ENCODE measurements at places on chromosomes 4 and X. TPM values are rescaled to one million over a fixed set of nuclear protein-coding genes. Genes with fewer than 3 reads are reported as not detected.
A peak's percentile ranks its signal among the peaks of the same experiment; 100 is the strongest.

The GRIPAP1 gene
- 11.5 TPM for total RNA-seq

The CCKAR gene
- not detected for total RNA-seq

The TEX28 gene
- not detected for total RNA-seq

The GNRHR gene
- not detected for total RNA-seq

The HUWE1 gene
- total RNA-seq = 99.7 TPM

The TMEM255A gene
- 0.56 TPM for total RNA-seq

The VCX3A gene
- not detected for total RNA-seq

The SPANXB1 gene
- not detected for total RNA-seq

The GAR1 gene
- 3.9 TPM for total RNA-seq

The GYG2 gene
- 0.67 TPM for total RNA-seq

The INTU gene
- 0.65 TPM for total RNA-seq

The AVPR2 gene
- total RNA-seq = 1.7 TPM

The APLN gene
- total RNA-seq = not detected

- peaks cover 30% of the 10 kb centered on the region for H3K4me1 ChIP-seq
- no peaks in the 10 kb centered on the region for H3K27me3 ChIP-seq
- H3K36me3 ChIP-seq = no peaks in the 10 kb centered on the region
- H3K27ac ChIP-seq = peak overlapping the region; percentile 92
These were observed 17.5 kb downstream of the PTTG2 start for GRCh38 chr4:37977471-37978247.

GRCh38 chr4:86006057-86006456 lies 353.8 kb downstream of the MAPK10 start:
- no peak overlapping the region for H3K4me3 ChIP-seq
- no peaks in the 10 kb centered on the region for H3K27me3 ChIP-seq
- H3K4me1 ChIP-seq = no peaks in the 10 kb centered on the region
- H3K36me3 ChIP-seq = no peaks in the 10 kb centered on the region

DNA sequence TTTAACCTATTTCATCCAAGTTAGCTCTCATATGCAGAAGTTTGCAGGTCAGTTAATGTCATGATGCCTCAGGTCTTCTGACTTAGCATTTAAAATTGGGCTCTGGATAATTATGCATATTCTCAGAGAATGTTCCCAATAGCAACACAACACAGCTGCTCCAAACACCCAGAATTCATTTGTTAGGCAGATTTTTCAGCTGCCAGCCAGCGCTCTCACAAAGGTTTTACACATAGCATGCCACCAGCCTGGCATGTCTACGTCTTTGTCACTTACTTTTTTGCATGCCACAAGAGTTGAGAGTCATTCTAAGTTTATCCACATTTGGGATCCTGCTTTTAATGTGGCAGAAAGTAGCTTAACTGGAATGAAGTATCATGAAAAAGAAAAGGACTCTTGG lies 84.8 kb downstream of the LIMCH1 start:
- no peak overlapping the region for H3K27ac ChIP-seq
- peaks cover 6% of the 10 kb centered on the region for H3K4me1 ChIP-seq

GRCh38 chr4:10115271-10115796 lies 1.3 kb downstream of the WDR1 start:
- DNase-seq = peak; percentile 21
- H3K36me3 ChIP-seq = no peaks in the 10 kb centered on the region
- peak overlapping the region; percentile 99 for H3K27ac ChIP-seq
- H3K4me3 ChIP-seq = peak overlapping the region; percentile 65
- no peaks in the 10 kb centered on the region for H3K27me3 ChIP-seq

DNA sequence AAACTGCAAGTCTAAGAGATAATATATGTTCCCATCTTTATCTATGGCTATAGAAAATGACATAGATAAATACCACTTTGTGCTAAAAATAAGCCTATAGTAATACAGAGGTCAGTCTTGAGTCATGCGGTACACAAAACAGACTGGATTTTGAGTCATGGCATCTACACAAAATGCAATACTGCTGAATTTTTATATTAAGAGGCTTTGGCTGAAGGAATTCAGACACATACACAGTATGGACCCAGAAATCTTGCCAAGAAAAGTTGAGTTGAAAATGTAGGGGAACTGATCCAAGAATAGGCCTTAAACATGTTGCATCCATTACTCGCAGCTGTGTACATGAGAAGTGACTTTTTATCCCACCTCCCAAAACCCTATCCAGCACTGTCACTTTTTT lies 184.4 kb downstream of the TENM3 start:
- no peak overlapping the region for H3K4me3 ChIP-seq
- no peaks in the 10 kb centered on the region for H3K27me3 ChIP-seq
- no peak for DNase-seq
- no peaks in the 10 kb centered on the region for H3K36me3 ChIP-seq

DNA sequence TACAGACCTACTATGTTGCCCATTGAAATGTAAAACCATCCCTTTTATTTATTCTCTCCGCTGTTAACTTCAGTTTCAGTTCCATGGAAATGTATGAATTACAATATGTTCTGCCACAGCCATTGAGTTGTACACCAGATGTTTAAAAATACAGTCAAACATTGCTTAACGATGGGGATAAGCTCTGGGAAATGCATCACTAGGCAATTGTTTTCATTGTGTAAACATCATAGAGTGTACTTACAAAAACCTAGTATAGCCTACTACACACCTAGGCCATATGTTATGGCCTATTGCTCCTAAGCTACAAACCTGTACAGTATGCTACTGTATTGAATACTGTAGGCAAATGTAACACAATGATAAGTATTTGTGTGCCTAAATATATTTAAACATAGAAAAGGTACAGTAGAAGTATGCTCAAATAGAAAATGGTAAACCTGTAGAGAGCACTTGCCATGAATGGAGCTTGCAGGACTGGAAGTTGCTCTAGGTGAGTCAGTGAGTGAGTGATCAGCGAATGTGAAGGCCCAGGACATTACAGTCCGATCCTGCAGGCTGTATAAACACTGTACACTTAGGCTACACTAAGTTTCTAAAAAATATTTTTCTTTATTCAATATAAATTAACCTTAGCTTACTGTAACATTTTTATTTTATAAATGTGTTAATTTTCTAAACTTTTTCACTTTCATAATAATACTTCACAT lies 2.7 kb upstream of the PF4V1 start:
- H3K36me3 ChIP-seq = no peaks in the 10 kb centered on the region
- H3K4me1 ChIP-seq = no peaks in the 10 kb centered on the region
- DNase-seq = no peak
- H3K27ac ChIP-seq = no peak overlapping the region
- no peaks in the 10 kb centered on the region for H3K27me3 ChIP-seq

DNA sequence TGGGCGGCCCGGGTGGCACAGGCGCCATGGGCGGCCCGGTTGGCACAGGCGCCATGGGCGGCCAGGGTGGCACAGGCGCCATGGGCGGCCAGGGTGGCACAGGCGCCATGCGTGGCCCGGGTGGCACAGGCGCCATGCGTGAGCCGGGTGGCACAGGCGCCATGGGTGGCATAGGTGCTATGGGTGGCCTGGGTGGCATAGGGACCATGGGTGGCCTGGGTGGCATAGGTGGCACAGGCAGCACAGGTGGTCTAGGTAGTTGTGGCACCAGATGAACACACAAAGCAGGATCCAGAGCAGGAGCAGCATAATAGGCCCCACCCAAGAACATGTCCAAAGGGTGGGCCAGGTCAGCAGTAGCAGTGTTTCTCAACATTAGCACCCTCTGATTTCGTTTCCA lies 4.3 kb downstream of the ESX1 start:
- H3K4me1 ChIP-seq = no peaks in the 10 kb centered on the region
- no peaks in the 10 kb centered on the region for H3K36me3 ChIP-seq
- peaks cover 38% of the 10 kb centered on the region for H3K27me3 ChIP-seq
- H3K4me3 ChIP-seq = no peak overlapping the region

DNA sequence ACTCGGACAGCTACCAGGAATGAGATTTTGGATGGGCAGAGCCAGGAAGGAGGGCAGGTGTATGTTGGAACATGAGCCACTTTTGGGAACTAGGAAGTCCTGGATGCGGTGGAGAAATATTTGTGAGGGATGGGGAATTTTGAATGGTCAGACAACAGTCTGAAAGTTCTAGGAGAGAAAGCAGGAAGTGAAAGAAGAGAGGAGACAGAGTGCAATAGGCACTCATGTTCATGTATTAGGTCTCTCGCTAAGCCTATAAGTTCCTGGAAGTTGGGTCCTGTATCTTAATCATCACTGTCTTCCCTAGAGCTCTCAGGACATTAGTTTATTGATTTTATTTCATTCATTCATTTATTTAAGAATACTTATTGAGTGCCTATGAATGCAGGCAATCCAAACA lies 65.7 kb upstream of the CITED1 start:
- no peaks in the 10 kb centered on the region for H3K4me1 ChIP-seq
- no peak overlapping the region for H3K4me3 ChIP-seq
- no peaks in the 10 kb centered on the region for H3K36me3 ChIP-seq
- no peaks in the 10 kb centered on the region for H3K27me3 ChIP-seq
- DNase-seq = no peak

DNA sequence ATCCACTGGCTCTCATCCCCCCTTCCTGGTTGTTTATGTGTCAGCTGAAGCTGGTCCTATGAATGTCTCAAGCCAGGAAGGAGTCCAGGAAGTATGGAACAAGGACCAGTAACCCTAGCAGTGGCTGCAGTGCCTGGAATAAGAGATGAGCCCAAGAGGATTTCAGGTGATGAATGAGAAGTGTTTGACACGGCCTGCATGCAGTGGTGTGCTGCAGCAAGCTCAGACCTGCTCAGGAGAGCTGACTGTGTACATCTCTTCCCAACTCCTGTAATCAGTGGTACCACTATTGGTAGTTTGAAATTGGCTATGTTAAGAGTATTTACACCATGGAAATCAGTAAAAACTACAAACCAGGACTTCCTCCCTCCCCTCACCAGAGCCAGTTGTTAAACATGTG lies 88.0 kb downstream of the IQCM start:
- no peaks in the 10 kb centered on the region for H3K27me3 ChIP-seq
- no peaks in the 10 kb centered on the region for H3K36me3 ChIP-seq
- H3K4me3 ChIP-seq = no peak overlapping the region

DNA sequence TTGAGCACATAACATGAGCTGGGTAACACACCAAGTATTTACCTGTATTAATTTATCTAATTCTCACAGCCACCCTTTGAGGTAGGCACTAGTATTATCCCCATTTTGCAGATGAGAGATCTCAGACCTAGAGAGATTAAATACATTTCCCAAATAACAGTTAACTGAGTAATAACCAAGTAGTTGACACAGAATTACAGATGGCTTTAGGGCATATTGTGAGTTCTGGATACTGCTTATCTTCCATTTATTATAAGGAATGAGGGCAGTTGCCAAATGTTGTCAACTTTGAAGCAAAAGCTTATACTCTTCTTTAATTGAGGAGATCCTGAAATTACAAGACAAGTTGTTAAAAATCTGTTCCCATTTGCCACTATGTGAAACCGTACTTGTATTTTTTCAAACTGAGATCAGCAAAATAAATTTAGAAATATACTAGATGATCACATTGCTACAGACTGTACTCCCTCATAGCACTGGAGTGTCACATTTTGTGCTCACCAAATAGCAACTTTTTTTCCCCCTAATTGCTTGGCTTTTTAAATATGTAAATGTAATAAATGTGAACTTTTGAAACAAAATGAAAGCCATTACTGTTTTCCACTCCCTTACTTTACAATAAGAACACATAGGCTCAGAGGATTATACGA lies 62.0 kb downstream of the ZNF827 start:
- no peak overlapping the region for H3K27ac ChIP-seq
- no peaks in the 10 kb centered on the region for H3K27me3 ChIP-seq
- H3K4me1 ChIP-seq = peaks cover 43% of the 10 kb centered on the region
- H3K4me3 ChIP-seq = no peak overlapping the region
- DNase-seq = no peak
- H3K36me3 ChIP-seq = no peaks in the 10 kb centered on the region

DNA sequence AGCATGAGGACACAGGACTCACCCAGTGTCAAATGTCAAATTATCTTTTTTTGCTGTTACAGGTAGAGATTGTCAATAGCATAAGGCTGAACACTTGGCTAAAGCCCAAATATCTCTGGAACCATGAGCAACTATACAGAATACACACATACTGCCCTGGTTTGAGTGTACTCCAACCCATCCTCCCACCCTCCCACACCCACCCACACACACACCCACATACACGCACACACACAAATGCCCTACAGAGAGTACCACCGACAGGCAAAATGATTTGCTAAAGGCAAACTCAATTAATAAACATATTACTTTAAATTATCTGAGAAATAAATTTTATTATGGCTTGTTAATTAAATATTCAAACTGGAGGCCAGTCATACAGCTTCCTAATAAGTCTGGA lies 173.1 kb upstream of the MAP3K15 start:
- H3K27ac ChIP-seq = no peak overlapping the region
- no peak overlapping the region for H3K4me3 ChIP-seq
- H3K36me3 ChIP-seq = no peaks in the 10 kb centered on the region
- no peaks in the 10 kb centered on the region for H3K27me3 ChIP-seq
- no peaks in the 10 kb centered on the region for H3K4me1 ChIP-seq

DNA sequence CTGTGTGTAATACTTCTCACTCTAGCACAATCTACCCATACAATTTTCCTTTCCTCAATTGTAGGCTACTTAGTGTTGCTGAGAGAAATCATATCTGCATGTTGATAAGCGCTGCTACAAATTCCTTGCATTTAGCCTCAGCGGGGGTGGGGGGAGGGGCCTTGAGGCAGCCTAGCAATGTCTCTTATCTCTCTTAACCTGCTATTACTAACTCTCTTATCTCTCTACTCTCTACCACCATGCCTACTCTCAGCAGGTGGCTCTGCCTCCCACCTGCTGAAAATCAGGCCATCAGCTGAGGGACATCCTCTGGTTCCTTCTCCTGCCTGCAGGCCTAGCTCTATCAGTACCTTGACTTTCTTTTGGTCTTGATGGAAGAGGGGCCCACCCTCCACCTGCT lies 98.9 kb downstream of the GPR82 start:
- peaks cover 29% of the 10 kb centered on the region for H3K4me1 ChIP-seq
- H3K36me3 ChIP-seq = no peaks in the 10 kb centered on the region
- no peak overlapping the region for H3K4me3 ChIP-seq
- no peak overlapping the region for H3K27ac ChIP-seq
- DNase-seq = no peak
